ENCODE measurements at places on chromosomes 5 and 9.

DNA sequence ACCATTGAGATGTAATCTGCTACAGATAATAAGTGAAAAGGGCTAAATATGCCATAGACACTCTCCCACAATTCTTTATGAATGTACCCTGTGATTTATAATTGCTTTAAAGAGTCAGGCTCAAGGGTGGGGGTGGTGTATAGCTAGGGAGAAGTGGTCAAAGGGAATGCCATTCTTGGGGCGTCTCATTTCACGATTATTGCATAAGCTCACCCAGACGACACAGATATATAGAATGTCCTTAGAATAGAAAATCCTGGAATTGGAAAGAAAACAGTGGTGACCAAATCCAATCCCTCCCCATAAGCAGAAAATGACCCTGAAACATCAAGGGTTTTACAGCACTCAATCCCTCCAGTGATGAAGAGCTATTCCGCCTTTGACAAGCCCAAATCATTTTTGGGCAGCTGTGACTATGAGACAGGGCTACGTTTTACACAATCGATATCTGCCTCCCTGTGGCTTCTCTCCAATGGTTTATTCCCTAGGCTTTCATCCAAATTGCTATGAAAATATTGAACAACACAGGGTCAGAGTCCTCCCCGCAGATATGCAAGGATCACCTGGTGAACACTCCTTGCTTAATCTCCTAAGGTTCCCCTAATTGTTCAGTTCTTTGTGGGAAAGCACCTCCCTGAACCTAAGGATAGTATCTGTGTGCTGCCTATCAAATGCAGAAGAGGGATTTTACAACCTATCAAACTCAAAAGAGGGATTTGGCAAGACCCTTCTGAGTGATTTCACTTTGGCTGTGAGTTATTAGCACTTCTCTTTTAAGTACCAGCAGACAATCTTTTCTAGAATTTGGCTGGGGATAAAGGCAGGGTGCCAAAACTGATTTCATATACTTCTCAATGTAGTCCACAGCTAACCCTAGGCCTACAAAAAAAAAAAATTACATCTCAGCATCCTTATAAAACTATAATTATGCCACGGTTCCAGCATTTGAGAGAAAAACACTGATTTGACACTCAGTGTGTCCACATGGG, 144.9 kb upstream of the CDH6 start:
- no peak for DNase-seq

DNA sequence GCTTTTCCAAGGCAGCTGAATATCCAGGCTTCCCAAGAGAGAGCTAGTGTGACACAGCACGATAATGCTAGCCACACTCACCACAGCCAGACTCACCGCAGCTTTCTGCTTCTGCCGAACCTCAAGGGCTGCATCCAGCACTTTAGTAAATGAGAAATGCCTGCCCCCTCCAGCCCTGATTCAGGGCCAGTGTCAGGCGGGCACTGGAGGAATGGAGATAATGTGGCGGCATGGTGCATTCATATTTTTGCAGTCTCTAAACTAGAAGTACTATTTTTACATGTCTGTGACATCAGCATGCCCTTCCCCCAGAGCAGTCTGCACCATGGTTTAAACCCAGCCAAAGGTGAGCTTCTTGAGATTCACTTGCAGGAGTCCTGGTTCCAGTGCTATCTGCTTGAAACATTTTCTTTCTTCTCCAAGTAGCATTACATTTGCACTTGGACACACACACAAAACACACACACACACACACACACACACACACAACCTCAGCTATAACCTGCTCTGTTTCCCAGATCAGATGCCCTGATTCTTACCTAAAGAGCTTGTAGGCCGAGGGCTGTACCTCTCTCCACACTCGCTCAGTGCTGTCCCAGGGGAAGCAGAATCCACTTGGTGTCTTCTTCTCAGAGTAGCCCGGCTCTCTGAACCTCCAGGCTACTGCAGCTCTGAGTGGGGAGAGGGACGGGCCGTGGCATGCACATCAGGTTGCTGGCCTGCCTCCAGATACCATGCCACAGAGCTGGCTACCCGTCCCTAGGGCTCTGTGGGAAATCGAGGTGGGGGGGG, at the start of gene FGF1:
Gene FGF1 (minus strand): TSS at position 673 of the 792 bp plus-strand sequence. CDS start 71,963 bp downstream, outside the sequence.
- no peak for DNase-seq

GRCh38 chr9:19049917-19050636, 850 bp downstream of the RRAGA start:
- no peak for DNase-seq

DNA sequence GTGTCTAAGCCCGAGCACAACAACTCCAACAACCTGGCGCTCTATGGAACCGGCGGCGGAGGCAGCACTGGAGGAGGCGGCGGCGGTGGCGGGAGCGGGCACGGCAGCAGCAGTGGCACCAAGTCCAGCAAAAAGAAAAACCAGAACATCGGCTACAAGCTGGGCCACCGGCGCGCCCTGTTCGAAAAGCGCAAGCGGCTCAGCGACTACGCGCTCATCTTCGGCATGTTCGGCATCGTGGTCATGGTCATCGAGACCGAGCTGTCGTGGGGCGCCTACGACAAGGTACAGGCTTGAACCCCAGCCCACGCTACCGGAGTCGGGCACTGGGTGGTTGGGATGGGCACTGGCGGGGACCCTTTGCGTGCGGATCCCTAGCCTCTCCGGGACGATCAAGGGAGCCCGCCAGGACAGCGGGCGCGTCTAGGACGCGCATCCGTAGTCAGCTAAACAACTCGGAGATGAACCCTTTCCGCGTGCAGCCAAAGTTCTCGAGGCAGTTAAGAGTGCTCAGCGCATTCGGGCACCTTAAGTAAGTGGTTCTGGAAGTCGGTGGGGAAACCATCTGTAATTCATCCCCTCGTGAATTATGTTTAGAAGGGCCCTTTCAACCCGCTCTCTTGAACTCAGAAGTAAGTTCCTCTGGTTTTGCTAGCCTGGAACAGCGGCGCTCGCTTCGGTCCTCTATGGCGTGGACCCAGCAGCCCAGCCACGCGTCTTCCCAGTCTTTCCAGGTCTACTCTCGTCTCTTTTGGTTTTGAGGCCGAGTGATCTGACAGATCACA, 1.3 kb downstream of the KCNN2 start:
- no peak for DNase-seq

DNA sequence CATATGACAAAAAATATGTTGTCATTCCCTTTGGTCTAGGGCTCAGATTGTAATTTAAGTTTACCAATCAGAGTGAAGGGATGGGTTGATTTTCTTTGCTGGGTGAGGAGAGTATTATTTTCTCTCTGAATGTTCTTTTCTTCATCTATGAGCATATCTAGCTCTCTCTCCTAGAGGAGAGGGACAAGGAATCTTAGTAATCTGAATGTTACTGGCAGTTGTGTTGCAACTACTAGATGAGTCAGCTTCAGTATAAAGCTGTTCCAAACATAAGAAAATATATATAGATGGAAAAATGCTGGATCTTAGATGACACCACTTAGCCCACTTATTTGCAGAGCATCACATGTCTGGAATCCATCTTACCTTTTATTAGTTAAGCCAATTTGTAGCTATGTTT, 259.3 kb downstream of the TUSC1 start:
- no peak for DNase-seq

DNA sequence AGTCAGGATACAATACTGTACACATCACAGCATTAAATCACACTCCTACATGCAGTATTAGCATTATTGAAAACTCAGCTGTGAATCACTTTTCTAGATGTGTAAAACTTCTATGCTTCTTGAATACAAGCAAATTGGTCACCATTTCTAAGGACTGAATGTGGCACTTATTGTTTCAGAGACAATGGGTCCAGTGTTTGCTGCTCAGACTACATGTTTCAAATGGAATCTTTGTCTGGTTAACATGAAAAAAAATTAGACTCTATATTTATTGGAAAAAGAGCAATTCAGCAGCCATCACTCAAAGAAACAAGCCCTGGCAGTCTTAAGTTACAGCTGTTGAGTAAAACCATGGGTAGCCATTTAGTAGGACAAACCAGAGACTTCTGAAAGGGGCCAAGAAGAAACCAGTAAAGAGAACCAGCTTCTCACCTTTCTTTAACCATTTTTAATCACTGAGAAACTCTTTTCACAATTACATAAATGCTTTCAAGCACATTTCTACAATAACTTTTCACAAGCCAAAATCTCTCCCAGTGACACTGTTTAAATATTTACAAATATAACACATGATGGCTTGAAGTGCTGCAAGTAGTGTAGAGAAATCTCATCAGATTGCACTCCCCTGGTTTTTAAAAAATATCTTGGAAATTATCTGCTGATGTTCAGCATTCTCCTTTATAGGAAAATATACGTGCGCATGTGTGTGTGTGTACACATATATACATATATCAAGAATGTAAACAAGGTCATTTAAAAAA, 35.2 kb downstream of the OR2K2 start:
- DNase-seq: no peak

GRCh38 chr9:87425202-87425601, 72.5 kb upstream of the DAPK1 start:
- no peak for DNase-seq

DNA sequence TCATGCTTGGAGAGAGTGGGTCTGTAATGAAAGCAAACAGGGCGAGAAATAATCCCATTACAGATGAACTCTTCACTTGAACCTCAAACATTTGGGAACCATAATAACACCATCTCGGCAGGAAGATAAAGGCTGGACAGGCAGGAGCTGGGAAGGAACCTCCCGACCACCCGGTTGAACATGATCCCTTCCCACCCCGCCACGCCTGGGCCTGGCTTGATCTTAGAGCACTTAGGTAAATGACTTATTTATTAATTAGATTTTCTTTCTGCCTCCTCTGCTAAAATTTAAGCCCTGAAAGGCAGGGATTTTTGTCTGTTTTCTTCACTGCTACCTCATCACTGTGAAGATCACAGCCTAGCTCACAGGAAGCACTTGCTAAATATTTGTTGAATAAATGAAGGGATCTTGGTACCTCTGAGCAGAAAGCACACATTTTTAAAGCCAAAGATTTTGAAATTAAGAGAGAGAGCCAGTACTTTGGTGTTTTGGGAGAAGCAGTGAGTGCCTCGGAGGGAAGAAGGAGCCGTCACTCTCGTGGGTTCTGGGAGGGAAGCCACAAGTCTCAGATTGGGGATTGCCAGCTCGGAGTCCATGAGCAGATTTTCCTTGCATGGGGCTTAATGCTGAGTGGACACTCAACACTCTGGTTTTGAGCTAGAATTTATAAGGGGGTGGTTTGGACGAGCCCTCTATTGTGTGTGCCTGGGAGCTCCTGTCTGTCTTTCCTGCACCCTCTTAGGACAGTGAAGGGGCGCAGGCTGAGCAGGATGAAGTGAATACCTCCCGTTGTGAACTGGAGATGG, 133.3 kb downstream of the MACROH2A1 start:
- no peak for DNase-seq

- DNase-seq: no peak
Observed at GRCh38 chr9:79555474-79556089, 16.2 kb upstream of the TLE4 start.

GRCh38 chr5:32061236-32061635, 112.9 kb downstream of the GOLPH3 start:
- no peak for DNase-seq

GRCh38 chr5:34530637-34531036, 125.5 kb upstream of the RAI14 start:
- no peak for DNase-seq

GRCh38 chr5:38202741-38203140, 55.6 kb upstream of the EGFLAM start:
- DNase-seq: no peak

DNA sequence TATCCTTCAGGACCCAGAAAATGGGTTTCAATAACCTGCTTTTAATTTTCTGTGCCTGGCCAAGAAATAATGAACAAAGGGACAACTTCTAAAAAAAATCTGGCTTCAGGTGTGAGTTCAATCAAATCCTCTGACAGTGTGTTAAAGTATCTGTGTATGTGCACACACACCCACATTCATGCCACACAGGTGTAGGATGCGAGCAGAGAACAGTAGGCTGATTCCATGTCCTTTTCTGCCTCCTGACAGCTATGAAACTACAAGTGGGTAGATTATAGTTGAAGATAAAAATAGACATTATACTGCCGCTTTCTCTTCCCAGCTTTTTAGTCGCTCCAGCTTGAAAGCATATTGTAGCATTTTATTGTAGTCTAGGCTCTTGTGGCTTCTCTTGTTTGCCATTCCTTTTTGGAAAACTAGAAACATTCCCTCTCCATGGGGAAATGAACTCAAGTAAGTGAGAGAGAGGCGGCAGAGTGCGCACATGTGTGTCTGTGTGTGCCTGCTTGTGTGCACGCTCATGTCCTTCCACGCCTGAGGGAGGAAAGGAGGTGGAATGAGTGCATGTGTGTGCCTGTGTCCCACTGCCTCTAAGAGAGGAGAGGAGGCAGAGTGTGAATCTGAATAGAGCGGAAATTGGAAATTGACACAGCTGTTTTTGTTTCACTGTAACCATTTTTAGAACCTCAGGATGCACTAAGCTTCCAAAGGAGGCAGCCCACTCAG, 273.0 kb downstream of the ELAVL2 start:
- DNase-seq: no peak

GRCh38 chr9:114273461-114273881, 49.4 kb upstream of the ORM1 start:
- no peak for DNase-seq

DNA sequence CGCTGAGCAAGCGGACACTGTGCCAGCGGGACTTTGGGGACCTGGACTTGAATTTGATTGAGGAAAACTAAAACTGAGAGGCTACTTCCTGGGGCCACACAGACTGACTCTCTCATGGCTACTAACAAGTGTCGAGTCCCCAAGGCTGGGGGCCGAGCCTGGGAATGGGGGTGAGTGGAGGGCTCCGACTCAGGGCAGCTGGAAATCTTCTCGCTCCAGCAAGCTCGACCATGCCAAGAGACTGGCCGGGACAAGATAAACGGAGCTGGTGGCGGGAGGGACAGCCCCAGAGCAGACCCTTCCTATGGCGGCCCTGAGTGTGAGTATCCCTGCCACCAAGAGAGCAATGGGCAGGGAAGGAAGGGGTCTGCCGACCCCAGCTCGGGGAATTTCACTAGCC, 5.6 kb upstream of the KDM3B start:
- no peak for DNase-seq

GRCh38 chr9:125532812-125533594, 174.0 kb downstream of the MAPKAP1 start:
- DNase-seq: no peak

- DNase-seq: peak; percentile 58
Observed at GRCh38 chr5:168365581-168366081, 74.2 kb downstream of the WWC1 start.

DNA sequence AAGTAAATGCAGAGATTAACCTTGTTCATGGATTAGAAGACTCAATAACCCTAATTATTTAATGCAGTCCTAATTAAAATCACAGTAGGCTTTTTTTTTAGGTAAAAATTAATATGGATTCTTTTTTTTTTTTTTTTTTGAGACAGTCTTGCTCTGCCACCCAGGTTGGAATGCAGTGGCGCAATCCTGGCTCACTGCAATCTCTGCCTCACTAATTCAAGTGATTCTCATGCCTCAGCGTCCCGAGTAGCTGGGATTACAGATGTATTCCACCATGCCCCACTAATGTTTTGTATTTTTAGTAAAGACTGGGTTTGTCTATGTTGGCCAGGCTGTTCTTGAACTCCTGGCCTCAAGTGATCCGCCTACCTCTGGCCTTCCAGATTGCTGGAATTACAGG, 40.6 kb downstream of the DENND4C start:
- no peak for DNase-seq

DNA sequence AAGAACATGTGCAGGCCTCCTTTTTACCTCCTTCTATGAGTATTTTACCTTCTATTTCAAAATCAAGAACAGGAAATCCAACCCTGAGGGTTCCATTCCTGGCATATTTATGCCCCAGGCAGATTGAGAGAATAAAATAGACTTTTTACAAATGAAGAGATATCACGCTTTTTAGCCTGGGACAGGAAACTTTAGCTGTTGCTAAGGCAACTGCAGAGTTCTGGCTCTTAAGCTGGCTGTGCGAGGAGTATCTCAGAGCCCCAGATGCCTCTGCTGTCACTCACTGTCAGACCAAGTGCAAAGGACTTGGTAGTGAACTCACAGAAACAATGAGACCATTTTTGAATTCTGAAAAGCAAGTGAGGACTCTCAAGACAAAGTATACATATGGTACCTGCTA, 69.5 kb upstream of the HSPB3 start:
- DNase-seq: no peak

Measured in iPS-NIHi11 (cell line).